ENCODE measurements at places on chromosomes 6 and 20. TPM values are rescaled to one million over a fixed set of nuclear protein-coding genes. Genes with fewer than 3 reads are reported as not detected.

DNA sequence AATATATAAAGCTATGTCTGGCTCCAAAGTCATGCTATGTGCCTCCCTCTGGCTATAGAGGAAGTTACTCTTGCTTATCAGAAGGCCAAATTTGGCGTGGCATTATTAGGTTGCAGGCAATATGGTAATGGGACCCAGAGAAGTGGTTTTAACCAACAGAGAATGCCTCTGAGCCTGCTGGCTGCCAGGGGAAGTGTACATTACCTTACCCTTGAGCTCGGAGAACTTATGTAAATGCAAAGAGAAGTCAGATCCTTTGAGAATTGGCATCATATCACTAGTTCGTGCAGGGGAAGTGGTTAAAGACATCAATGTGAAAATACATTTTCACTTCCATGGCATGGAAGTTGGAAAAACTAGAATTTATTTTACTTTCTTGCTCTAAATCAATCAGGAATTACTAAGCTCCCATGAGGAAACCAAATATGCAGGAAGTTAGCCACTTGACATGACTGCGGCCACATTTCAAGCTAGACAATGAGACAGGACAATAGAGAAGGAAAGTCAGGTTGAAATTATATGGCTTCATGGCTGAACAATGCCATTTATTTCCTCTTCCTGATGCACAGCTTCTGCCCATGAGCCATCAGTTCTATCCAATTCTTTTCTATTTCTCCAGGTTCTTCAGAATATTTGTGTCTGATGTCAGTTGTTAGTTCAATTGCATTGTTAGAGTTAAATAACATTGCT lies 134.0 kb upstream of the PHACTR1 start:
- no peak for DNase-seq

The PSORS1C1 gene
- 0.70 TPM for polyA plus RNA-seq

The ARFGEF3 gene
- polyA plus RNA-seq = 9.7 TPM

- no peak for DNase-seq
These were observed at the start of gene KCNQ5 for GRCh38 chr6:72621291-72622093. Gene KCNQ5, plus strand, starts transcription at chr6:72622064.

The FGD2 gene
- 3.2 TPM for polyA plus RNA-seq

DNA sequence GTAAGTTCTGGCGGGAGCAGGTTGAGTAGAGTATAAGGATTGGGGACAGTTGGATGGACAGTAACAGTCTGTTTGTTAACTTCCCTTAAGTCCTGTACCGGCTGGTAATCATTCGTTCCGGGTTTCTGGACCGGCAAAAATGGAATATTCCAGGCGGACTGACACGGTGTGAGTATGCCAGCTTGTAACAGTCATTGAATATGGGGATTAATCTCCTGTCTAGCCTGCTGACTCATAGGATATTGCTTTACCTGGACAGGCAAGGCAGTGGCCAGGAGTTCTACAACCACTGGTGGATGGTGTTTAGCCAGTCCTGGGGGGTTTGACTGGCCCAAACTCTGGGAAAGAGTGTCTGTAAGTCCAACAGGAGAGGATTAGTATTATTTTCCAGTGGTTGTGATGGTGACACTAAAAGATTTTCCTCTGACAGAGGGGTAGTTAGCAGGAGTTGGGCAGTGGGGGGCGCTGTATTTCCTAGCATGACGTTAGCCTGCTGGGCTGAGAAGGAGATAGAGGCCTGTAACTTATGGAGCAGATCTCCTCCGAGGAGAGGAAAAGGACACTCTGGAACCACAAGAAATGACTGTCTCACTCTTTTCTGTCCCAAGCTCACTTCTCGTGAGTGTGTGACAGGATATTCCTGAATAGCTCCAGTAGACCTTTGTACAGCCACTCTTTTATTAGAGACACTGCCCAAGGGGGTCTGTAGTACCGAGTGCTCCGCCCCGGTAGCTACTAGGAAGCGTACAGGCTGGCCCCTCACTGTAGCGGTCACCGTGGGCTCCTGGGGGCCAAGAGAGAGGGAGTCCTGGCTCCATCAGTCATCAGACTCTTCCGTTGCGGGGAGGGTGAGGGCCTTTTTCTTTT lies 152.2 kb downstream of the TRIM27 start:
- DNase-seq = no peak

The PCSK2 gene
- 51.0 TPM for polyA plus RNA-seq

- DNase-seq = no peak
These were observed 801.6 kb downstream of the EPHA7 start for GRCh38 chr6:92617721-92618120.

The MTHFD1L gene
- polyA plus RNA-seq = 3.6 TPM

DNA sequence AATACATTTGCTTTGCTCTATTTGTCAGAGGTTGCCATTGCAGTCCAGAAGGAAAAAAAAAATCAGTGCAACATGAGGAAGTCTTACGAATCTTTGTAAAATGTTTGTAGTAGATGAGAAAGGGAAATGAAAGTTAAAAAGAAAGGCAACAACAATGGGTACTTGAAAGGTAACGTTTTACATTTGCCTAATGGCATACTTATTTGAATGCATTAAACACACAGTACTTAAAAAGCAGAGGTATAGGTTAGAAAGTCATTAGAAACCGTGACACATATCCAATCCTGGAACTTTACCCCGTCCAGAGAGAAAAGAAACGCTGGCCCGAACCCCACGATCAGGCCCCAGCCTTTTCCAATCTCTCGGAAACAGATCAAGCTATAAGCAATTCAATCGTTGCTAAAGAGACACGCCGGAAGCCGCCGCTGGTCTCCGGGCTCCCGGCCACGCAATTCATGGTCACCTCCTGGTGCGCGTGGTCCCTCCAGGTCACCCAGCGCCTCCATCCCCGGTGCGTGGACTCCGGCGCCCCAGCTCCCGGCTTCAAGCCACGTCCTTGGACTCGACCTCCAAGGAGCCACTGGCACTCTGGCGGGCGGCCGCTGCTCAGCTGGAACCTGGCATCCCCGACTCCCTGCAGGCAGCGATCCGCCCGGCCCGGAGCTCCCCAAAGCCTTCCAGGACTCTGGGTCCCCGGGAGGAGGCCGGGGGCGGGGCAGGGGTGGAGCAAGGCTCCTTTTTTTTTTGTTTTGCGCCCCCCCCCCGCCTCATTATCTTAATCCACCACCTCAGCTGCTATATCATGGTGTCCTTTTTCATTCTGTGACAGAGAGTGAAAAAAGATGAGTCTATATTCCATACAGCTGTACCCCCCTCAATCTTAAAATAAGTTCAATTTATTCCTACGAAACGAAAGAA lies at the start of gene SLC18B1:
Gene SLC18B1, minus strand, starts transcription at position 687 of the 918 bp plus-strand sequence. Its CDS starts 181 bp downstream, at position 506.
- peak; percentile 83 for DNase-seq

GRCh38 chr6:112933947-112934346 lies 586.8 kb downstream of the RFPL4B start:
- DNase-seq = no peak

The KCNG1 gene
- 4.0 TPM for polyA plus RNA-seq

The SCRT2 gene
- 0.19 TPM for polyA plus RNA-seq

Measured in pancreas (tissue), 10 donors.